Breast epithelium (tissue), 4 donors: ENCODE measurements at places on chromosomes 5 and 9.

- no peak for DNase-seq
These were observed 146.6 kb downstream of the SLC24A2 start for GRCh38 chr9:19642256-19642655.

GRCh38 chr5:22242532-22242931 is 610.6 kb downstream of the CDH12 start:
- no peak for DNase-seq

DNA sequence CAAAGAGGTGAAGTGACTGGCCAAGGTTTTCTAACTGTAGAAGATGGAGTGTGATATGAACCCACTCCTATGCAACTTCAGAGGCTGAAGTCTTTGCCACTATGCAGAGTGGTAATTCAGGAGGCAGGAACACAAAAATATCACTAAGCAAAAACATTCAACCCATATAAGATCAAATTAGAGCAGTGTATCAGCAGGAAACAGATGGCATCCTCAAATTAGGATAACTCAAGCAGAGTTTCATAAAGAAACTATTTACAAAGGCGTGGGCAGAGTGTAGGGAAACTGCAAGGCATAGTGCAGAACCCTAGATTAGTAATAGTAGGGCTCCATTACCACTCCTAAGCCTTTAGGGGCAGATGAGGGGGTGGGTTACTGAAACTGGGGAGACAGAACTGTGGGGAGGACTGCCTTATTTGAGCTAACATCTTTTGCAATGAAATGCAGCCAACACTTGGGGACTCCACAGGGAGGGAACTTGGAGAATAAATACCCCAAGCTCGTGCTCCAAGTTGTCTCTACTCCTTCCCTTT is 72.2 kb downstream of the PTTG1 start:
- no peak for DNase-seq

DNA sequence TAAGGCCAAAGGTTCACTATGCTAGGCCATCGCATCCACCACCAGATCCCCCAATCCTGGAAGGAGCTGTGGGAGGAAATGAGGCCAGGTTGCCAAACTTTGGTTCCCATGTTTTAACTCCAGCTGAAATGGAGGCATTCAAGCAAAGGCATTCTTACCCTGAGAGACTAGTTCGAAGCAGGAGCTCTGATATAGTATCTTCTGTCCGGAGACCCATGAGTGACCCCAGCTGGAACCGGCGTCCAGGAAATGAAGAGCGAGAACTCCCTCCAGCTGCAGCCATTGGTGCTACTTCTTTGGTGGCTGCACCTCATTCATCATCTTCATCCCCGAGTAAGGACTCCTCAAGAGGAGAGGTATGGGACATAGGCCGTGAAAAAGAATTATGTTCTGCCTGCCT is 75.6 kb downstream of the GAPVD1 start:
- no peak for DNase-seq

DNA sequence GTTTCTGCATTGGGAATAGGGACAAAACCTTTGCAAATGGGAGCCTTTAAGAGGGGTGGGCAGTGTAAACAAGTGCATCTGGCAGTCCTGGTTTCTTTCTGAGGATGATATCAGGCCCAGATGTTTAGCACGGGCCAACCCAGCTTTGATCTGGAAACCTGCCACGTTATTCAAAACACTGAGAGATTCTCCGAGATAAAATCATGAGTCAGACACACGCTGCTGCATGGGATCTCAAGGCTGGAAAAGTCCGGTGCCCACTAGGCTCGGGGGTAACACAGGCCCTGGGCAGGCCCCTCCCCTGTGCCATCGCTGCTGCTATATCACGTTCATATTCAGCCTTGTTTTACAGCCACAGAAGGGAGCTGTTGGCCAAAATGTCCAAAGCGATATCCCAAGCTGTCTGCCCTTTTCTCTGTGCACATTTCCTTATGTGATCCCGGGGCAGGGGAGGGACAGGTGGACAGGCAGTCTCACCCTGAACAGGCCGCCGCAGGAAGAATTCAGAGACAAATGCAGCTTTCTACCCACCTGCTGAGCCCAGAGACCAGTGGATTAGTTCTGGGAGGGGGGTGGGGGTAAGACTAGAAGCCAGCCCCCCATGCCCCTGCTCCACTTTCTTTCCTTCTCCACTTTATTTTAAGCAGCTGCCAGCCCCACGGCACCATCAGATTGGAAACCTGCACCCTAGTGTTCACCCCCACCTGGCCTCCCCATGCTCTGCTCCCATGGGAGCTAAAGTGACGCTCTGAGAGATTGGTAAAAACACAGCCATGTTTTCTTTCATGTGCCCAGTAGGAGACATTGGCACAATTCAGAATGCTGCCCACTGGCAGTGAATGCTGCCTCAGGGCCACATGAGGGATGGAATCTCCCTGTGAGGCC is 63.1 kb downstream of the TMOD1 start:
- no peak for DNase-seq

DNA sequence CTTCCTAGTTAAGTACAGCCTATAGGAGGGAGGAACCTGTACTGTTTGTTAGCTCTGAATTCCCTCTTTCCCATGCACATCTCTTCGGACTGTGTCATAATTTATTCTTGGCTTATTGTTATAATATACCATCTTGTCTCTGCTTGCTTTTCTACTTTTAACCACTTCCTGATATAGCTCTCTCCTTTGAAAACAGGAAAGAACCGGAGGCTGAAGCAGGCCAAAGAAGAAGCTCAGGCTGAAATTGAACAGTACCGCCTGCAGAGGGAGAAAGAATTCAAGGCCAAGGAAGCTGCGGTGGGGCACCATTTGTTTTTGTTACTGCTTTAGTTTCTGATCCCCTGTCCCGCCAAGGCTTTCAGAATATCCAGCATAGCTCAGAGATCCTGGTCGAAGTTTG is 4.8 kb downstream of the ATP6V1G1 start:
- DNase-seq: no peak

- no peak for DNase-seq
These were observed 231.7 kb downstream of the FBXL7 start for GRCh38 chr5:15731699-15732098.

GRCh38 chr5:171969288-171969880 is 37.1 kb downstream of the FBXW11 start:
- no peak for DNase-seq
